ENCODE measurements at places on chromosomes 7 and 10.

DNA sequence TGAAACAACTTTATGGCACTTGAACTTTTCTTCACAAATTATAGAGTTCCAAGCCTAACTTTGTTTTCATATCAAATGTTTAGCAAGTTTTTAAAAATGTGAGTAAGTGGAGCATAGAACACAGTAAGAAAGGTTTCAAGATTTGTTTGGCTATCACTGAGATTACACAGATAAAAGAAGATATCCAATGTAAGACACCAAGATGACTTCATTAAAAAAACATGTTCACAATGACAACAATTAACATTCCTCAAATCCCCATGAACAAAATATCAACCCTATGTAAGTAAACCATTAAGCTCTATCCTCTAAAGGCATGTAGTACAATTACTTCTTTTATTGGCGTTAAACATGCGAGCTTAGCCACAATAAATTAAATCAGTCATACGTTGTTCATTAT lies 129.7 kb downstream of the RELN start:
- DNase-seq: no peak

- DNase-seq: no peak
Observed at GRCh38 chr7:1120791-1121190, 32.9 kb downstream of the GPER1 start.

GRCh38 chr10:69681436-69681835 lies 51.4 kb downstream of the FAM241B start:
- DNase-seq: no peak

- DNase-seq: no peak
Observed at GRCh38 chr7:54778166-54778565, 19.2 kb upstream of the SEC61G start.

DNA sequence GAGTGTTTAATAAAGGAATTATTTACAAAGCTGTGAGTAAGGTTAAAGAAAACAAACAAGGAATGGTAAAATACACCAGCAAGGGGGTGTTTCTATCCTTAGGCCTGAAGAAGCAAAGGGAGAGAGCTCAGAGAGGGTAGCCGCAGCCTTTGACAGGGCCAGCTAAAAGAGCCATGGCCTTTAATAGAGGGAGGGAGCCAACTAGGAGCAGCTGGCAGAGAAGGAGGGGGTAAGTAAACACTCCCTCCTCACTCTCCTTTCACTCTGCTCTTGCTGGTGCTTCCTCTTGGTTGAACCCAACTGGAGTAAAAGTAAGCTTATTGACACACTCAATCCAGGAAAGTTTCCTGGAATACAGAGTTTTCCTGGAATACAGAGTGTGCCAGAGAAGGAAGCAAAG lies 87.5 kb downstream of the CH25H start:
- DNase-seq: no peak

DNA sequence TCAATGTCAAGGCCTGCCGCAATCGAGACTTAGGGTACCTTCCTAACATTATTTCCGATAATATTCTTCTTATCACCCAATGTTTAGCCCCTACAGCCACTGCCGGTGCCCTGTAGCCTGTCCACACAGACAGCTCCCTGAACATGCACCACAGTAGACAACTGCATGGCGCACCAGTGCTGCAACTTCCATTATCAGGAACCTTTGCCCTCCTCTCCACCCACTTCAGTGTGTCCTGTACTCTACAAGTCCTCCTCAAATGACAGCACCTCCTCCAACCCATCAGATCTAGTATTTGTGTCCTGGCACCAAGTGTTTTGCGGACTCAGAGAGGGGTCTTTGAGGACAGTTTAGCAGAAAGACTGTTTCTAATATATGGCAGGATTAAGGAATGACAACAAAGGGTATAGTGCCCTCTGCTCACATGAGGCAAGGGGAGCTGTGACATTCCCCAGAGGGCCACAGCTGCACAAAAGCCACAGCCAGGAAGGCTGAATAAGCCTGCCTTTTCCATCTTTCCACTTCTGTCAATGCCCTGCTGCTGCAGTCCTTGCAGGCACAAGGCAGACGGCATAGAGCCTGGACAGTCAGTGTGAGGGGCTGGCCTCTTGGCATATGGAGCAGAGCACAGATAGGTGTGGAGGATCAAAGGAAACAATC lies 335.4 kb downstream of the PARD3 start:
- no peak for DNase-seq

Measured in NCI-H1105 (cell line).